ENCODE measurements at places on chromosomes 6 and 20. TPM values are rescaled to one million over a fixed set of nuclear protein-coding genes. Genes with fewer than 3 reads are reported as not detected.
A peak's percentile ranks its signal among the peaks of the same experiment; 100 is the strongest.

GRCh38 chr6:160121981-160122380 lies 366 bp downstream of the SLC22A1 start:
- DNase-seq: no peak

DNA sequence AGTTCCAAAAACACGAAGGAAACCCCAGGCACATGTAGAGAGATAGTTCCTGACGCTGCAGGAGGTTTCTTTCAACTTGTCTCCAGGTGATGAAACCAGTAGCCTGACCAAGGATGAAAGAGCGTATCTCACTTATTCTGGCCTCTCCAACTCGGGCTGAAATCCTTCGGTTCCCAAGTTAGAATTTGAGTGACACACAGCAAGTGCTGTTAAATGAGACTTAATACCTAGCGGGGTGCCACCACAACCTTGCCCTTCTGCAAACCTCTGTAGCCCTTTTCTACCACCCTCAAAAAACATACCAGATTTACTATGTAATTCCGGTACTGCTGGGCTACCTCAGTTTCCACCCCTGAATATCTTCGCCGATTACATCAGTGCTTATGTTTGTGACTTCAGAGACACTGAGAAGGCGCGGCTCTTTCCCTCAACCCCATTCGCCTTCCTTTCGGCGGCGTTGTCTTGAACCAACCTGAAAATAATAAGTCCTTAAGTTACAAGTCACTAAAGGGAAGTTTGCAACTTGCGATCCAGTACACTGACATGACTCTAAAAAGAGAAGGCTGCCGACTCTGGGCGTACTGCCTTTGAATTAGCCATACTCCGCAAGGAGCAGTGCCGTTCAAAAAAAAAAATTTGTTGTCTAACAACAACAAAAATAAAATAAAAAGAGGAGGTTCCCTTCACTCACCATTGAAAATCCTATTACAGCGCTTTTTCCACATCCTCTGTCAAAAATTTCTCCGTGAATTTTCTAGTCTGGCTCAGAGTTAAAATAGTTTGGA lies 194.9 kb upstream of the ZNF184 start:
- no peak for DNase-seq

- DNase-seq: no peak
These were observed 174.1 kb downstream of the ADAT2 start for GRCh38 chr6:143276436-143276835.

DNA sequence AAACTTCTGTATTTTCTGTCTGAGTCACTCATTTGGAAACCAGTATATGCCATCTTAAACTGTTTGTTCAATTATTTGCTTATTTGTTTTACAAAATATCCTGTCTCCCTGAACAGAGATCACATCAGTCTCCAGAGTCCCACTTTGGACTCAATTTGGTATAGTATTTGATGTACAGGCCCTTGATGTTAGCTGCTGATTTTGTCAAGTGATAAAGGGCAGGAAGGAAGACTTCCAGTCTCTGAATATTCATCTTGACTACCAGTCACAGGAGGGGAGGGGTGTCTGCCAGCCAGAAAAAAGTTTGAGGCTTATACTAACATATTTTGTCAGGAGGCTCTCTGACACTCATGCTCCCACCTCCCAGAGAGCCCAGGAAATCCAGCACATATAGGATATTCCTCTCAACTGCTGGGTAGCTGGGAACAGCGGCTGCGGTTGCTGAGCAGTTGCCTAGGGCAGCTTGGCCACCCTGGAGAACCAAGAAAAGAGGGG lies 376.8 kb upstream of the RUNX2 start:
- no peak for DNase-seq

GRCh38 chr20:33793011-33793931 lies 17.9 kb upstream of the CHMP4B start:
- DNase-seq: peak; percentile 26

DNA sequence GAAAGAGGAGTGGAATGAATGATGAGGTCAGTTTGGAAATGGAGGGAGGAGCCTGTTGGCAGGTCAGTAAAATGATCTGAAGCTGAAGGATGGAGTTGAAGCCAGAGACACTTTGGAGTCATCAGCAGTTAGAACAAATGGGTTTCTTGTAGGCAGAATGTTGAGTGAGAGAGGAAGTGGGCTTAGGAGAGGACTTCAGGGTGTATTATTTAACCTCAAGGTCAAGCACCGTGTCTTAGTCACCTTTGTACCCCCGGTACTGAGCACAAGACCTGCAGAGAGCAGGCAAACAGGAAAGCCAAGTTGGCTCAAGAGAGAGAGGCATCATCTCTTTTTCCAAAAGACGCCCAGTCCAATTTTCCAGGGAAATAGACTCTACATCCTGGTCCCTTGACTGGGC lies 23.3 kb downstream of the C20orf173 start:
- no peak for DNase-seq

- no peak for DNase-seq
These were observed 100.7 kb downstream of the NOL4L start for GRCh38 chr20:32484225-32484957.

DNA sequence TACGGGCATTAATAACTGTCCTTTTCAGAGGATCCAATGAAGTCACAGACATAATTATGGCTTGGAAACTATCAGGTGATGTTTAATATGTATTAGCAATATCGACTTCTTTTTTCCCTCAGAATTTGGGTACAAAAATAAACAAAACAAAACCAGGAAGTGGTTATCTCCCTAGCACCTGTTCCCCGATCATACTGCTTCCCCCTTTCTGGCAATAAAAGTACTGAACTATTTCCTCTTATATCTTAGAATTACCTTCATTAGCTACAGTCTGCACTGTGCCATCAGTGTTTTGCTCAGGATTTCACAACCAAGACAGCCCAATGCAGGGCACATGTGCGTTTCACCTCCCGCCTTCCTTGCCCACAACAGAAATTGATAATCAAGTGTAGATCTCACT lies 216.9 kb upstream of the BTBD3 start:
- DNase-seq: no peak

DNA sequence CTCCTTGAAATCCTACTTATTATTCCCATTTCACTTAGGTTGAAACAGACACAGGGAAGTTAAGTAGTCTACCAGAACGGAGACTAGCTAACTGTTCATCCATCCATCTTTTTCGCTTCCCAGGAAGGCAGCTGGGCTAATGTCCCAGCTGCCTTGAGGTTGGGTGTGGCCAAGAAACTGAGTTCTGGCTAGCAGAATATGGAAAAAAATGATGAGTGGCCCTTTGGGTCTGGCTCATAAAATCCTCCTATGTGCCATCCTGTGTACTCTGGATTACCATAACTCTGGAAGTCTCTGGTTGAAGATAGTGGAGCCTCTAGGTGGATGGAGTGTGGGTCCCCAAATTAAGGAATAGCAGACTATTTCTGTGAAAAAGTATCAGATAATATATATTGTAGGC lies 206.2 kb downstream of the HIVEP2 start:
- no peak for DNase-seq

DNA sequence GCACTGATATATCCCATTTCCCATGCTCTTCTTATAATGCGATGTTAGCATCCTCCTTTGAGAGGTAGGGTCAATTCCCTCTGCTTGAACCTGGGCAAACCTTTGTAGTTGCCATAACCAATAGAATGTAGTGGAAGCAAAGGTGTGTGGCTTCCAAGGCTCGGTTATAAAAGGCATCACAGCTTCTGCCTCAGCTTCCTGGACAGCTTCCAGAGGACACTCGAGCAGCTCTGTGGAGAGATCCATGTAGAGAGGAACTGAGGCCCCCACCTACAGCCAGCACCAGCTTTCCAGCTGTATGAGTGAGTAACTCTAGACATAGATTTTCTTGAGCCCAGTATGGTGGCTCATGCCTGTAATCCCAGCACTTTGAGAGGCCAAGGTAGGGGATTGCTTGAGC lies 36.7 kb downstream of the FGD2 start:
- DNase-seq: no peak

GRCh38 chr6:142047934-142048592 lies 84.7 kb upstream of the GJE1 start:
- DNase-seq: no peak

DNA sequence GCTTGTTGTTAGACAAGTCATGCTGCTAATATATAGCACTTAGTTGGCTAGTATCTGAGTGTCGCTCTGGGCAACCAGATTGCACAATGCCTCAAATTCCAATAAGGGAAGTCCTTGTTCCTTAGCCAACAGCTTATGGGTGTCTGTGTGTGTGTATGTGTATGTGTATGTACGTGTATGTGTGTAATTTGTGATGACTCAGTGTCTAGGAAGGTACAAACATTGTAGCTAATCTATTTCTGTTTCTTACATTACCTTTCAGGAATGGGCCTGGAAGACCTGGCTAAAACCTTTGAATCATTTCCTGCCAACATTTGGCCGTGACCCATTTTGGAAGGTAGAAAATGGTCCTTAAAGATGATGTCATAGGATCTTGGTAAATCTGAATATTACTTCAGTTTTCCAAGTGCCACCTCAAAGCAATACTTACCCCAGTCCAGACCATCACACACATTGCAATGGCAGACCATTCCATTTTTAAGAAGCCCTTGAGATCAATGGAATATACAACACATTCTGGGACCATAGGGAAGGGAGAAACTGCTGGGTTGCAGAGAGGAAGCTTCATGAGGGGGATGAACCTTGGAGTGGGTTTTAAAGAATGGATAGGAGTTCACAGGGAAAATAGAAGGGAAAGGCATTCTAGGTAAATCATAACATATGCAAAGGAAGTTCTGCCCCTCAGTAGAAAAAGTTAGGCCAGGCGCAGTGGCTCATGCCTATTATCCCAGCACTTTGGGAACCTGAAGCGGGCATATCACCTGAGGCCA lies 25.1 kb downstream of the NEDD9 start:
- peak; percentile 77 for DNase-seq

GRCh38 chr6:99187429-99187828 lies 162.0 kb downstream of the FAXC start:
- no peak for DNase-seq

DNA sequence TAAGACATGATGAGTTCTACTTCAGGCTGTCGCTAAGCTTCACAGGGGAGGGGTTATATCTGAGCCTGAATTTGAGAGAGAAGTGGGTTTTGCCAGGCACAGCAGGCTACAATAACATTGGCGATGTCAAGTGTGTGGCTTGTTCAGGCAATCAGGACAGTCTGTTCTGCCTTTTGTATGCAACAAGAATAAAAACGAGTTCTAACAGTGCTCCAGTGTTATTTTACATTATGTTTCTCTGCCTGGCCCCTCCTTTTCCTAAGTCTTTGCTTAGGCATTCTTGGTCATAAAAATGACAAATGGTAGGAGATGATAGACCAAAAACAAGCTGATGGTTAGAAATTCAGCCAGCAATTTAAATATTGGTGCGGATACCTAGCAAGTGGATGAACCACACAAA lies 26.8 kb downstream of the PAQR8 start:
- DNase-seq: no peak

DNA sequence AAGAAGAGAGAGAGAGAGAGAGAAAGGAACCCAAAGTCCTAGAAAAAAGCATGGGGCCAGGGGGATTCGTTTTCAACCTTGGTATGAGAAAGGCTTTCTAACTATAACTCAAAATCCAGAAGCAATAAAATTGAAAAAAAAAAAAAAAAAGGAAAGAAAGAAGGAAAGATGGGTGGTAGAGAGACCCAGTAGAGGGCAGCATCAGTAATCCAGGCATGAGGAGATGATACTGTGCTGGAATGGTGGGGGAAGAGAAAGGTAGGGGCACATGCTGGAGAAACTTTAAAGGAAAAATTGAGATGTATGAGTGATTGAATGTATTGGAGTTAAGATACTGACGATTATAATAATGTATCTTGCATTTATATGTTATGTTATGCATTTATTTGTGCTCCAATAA lies 1040.7 kb upstream of the FLRT3 start:
- DNase-seq: no peak

- DNase-seq: peak; percentile 59
These were observed 111.4 kb upstream of the ARMC2 start for GRCh38 chr6:108736832-108737231.

- DNase-seq: no peak
These were observed 1059.5 kb upstream of the FLRT3 start for GRCh38 chr20:15396900-15397299.

GRCh38 chr20:39067526-39068216 lies 105.5 kb downstream of the DHX35 start:
- DNase-seq: no peak

DNA sequence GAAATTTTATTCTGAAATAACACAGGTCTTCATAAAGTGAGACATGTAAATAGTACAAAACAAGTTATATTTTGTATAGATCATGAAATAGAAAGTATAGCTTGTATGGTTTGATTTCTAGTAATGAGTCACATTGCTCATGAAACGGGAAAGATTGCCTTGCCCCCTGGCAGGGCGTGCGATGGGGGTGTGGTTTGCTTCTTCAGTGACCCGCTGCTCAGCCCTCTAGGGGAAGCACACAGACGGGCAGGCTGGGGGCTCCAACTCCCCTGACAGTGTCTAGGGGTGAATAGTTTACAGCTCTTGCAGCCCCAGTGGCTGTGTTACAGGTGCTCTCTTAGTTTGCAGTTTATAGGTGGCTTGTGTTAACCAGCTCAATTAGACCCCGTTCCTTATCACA lies 170.5 kb upstream of the RGS17 start:
- DNase-seq: no peak

GRCh38 chr6:32175711-32176475 lies at the start of gene AGPAT1:
Gene AGPAT1, minus strand, starts transcription at chr6:32176084. Its CDS starts 4,588 bp downstream, at chr6:32171496.
- DNase-seq: peak; percentile 98

GRCh38 chr6:92777146-92777740 lies 642.1 kb downstream of the EPHA7 start:
- peak; percentile 41 for DNase-seq

DNA sequence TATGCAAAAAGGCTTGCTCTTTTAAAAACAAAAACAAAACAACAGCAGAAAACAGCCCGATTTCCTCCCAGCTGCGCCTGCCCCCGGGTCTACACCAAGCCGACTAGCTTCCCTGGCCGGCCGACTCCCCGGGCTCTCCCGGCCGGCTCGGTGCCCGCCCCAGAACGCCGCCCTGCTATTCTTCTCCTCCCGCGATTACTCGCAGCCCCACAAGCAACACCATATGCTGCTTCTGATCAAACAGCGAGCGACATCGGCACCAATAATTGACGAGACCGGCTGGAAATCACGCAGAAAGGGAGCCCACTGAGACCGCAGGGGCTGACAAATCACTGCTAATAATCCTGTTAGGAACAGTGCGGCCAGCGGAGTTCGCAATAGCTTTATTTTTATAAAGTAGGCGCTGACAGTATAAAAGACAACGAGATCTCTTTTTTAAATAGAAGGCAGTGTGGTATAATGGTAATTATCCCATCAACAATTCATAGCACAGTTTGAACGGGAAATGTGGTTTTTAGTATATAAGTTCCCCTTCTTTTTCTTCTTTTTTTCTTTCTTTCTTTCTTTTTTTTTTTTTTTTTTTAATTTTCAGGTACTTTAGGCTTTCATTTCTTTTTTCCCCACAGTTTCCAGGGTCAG lies 3.3 kb downstream of the SIM1 start:
- DNase-seq: no peak

DNA sequence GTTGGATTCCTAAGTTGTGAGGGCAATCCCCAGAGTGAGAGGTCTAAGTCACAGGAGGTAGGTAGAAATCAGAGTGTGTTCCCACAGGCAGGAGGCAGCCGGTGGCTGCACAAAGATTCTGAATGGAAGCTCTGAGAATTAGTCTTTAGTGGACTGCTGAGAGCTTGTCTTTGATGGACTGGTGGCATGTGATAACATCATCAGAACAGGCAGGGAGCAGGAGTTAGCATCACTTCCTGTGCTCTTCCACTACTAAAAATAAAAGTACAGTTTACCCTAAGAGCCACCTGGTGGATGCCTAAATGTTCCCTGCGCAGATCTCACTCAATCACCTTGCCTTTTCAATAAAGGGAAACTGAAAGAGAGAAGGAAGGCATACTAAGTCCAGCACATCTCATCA lies 294.6 kb upstream of the POU3F2 start:
- DNase-seq: no peak

Gene BPIFB1
- total RNA-seq: 0.23 TPM

Gene TSBP1
- total RNA-seq: not detected

Gene SLC22A3
- total RNA-seq: 35.4 TPM

Gene GATA5
- total RNA-seq: 2.5 TPM

Gene RING1
- 37.4 TPM for total RNA-seq

Gene BPIFB4
- total RNA-seq: not detected

Gene SLC22A7
- not detected for total RNA-seq
